T-helper 9 cell (primary cell): ENCODE measurements at places on chromosomes 7 and 10.

DNA sequence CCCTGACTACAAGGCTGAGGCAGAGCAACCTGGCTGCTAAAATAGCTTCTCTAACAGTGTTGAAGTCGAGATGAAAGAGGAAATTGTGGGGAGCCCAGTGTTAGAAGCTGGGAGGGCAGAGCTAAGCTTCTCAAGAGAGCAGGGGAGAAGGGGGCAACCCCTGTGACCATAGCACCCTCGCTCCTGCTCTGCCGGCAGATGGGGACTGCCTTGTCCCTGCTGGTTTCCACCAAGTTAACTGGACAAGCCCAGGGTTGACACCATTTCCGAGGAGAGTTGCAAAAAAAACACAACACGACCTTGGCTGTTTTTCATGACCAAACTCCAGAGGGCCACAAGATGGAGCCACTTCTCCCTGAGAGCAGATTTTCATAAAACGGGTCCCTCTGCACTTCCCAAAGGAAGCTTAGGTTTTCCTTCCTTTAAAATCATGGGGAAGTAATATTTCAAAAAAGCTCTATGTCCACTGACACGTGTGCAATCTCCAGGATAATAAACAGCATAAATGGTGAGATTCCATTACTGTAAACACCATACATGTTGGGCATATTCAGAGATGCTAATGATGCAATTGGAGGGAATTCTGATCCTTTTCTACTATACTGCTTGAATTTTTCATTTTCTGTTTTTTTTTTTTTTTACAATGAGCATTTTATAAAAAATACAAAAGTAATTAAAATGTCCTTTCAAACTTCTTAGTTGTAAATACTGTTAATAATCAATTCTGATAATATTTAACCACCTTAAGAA is 140.4 kb downstream of the PIP4K2A start:
- peak; percentile 7 for DNase-seq

GRCh38 chr10:88245974-88246511 is 337.1 kb downstream of the RNLS start:
- no peak for DNase-seq

DNA sequence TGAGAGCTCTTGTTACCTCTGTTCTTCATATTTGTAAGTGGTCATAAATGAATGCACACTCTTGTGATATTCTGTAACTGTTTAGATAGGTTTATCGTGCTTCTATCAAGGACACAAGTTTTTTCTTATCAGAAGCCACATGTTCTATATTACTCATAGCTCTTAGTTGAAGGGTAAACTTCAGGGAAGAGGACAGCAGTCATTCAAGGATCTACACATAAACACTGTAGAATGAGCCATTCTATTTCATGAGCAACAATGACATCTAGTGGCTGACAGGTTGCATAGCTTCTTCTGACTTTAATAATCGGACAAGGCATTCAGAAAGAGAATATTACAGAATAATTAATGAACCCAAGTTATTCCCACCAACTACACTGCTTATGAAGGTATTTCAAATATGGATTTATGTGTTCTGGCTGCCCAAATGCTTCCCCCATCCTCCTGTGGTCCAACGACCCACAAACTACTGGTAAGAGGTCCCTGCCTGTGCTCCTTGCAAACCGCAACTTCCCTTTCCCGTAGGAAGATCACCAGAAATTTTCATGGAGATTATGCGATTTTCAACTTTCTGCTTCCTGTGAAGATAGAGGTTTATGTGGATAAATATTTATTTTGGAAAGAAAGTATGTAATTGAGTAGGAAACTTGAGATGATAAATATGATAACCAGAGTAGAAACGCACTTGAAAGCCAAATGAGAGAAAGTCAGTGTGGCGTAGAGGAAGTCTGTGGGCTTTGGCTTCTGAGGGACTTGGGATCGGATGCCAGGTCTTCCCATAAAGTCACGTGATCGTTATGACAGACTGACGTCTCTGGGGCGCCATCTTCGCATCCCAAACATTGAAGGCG is 16.8 kb upstream of the ABCB5 start:
- DNase-seq, result no peak

GRCh38 chr10:6173203-6173602 is 29.5 kb upstream of the PFKFB3 start:
- peak; percentile 52 for DNase-seq

DNA sequence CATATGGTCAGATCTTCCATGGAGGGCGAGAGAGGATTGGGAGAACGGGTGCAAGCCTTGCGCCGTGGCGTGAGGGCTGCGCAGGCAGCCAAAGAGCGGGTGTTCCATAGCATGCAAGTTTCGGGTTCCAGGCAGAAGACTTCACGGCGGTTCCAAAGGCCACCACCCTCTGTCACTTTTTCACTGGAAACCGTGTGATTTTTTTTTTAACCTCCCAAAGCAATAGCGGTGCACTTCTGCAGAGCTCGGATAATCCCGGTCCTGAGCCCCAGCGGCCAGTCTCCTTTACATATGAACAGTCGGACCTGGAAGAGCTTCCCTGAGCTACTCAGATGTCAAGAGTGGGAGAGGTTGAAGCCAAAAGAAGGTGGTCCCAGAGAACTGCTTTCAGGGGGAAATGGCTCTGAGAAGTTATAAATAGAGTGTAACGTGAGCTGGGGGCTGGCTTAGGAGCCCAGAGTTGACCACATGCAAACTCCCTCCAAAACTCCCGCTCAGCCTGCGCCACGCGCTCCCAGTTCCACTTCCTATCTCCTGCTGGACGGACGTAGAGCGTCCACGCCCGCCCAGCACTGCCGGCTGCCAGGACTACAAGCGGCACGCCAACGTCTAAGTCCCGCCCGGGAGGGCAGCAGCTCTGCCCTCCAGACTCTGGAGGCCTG is at the start of gene MEOX2:
TSS of gene MEOX2 (minus strand) at position 389 of the 662 bp plus-strand sequence. CDS start at position 108, 281 bp downstream.
- no peak for DNase-seq

GRCh38 chr7:30403477-30403876 is 75.1 kb downstream of the NOD1 start:
- DNase-seq, result no peak

- DNase-seq, result no peak
Measured at GRCh38 chr7:92306153-92306552, 60.4 kb downstream of the ANKIB1 start.

DNA sequence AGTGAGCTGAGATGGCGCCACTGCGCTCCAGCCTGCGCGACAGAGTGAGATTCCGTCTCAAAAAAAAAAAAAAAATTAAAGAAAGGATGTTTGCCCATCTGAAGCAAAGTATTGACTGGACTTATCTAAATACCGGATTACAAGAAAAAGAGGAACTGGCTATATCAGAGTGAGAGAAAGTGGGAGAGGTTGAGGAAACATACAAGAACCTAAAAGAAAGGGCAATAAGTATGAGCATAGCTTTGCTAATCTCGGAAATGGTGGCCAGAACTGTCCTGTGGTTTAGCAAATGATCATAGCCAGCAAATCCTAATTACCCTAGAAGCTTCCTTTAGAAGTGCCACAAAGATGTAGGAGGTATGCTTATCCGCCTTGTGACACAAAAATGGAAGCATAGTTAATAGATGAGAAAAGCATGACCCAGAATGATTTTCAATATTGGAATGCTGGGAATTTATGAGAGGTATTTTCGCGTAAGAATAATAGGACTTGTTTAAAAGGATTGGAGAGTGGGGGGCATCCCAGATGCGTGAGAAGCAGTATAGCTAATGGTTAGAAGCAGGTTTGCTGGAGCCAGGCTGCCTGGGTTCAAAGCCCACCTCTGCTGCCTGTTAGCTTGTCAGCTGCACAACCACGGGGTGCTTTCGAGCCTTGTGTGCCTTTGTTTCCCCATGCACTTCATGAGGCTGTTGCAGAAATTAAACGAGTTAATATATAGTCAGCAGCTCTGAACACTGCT is 1.2 kb upstream of the GTPBP4 start:
- no peak for DNase-seq

DNA sequence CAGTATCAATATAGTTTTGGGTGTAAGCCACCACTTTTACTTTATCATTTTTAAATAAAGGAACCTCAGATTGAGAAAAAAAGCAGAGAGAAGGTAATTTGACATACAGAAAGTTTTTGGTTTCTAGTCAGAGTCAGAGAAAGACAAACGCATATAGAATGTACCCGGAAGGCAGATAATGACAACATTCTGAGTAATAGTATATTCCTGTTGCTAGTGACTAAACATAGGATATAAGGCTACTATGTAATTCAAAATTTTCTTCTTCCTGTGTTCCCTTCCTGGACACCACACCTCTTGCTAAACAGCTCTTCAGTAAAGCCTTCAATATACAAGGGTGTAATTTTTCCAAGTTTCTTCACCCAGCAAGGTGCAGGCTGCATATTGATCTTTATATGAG is 597.6 kb downstream of the PCDH15 start:
- no peak for DNase-seq

DNA sequence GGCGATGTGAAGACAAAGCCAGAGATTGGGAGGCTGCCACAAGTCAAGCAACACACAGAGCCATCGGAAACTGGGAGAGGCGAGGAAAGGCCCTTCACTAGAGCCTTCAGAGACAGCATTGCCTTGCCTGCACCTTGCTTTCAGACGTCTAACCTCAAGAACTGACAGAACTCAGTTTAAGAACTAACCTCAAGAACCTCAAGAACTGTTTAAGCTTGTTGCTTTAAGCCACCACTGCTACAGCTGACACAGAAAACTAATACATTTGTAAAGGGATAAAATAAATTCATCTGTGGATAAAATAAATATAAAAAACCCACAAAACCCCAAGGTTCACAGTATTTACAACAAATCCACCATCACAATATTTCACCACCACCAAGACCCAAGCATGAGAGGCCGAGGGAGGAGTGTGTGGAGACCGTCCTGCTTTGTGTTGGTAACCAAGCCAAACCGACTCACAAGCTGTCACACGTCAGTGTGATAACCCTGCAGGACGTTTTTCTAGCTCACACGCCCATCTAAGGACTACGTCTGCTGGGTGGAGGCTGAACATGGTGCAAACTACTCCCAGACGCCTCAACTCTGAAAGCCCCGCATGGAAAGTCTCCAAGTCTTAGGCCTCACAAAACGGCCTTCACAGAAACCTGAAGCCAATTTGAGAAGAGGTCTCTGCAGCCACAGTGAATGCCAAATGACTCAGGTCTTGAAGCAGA is 116.8 kb downstream of the ABLIM1 start:
- DNase-seq, result peak; percentile 53

GRCh38 chr10:124802313-124802675 is 675 bp downstream of the ABRAXAS2 start:
- DNase-seq, result no peak

DNA sequence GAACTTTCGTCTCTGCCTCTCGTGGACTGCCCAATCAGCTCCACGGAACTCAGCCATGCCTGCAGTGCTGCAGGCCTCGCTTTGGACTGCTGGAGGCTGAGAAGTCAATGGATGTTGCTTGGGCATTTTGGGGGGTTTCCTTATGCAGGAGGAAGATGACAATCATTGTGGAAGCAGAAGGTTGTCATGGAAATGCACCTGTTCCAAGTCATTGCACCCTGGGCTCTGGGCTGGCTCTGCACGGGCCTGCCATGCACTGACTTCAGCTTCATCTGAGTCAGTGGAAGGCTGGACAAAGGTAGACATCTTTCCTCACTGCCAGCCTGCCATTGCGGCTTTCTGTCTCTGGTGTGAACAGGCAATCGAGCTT is 217.3 kb downstream of the RPS24 start:
- DNase-seq, result no peak

- DNase-seq, result no peak
Measured at GRCh38 chr10:126155528-126155927, 232.7 kb downstream of the ADAM12 start.

GRCh38 chr7:24964191-24964590 is 15.8 kb downstream of the OSBPL3 start:
- DNase-seq, result no peak

GRCh38 chr7:100840470-100841100 is 11.9 kb upstream of the SLC12A9 start:
- no peak for DNase-seq
